Stimulated activated CD8-positive, alpha-beta memory T cell treated with anti-CD3 and anti-CD28 coated beads, Interleukin-4, amount 100 ng/mL, for 4 hours (primary cell): ENCODE measurements at places on chromosomes 7 and 10.

- no peak for DNase-seq
Measured at GRCh38 chr10:71247414-71247705, 35.0 kb downstream of the UNC5B start.

DNA sequence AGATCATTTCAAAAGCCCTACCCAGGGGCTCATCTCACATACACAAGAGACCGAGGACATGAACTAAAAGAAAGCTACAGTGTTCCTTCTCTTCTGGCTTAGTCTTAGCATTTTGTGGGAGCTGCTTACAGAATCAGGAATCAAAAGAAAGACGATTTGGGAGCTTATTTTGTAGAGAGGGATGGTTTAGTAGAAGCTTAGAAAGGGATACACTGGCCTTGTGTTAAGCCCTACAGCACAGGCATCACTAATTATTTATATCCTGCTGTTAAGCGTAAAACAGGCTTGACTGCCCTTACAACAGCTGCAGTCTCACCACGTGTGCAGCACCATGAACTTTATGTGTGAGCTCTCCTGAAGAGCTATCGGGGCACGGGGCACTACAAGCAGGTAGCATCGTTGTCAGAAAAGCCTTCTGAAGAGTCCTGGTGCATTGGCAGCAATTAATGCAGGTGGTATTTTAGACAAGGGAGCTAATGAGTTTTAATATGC lies 798.3 kb downstream of the NXPH1 start:
- no peak for DNase-seq

GRCh38 chr7:753190-753589 lies 26.1 kb upstream of the PRKAR1B start:
- no peak for DNase-seq

DNA sequence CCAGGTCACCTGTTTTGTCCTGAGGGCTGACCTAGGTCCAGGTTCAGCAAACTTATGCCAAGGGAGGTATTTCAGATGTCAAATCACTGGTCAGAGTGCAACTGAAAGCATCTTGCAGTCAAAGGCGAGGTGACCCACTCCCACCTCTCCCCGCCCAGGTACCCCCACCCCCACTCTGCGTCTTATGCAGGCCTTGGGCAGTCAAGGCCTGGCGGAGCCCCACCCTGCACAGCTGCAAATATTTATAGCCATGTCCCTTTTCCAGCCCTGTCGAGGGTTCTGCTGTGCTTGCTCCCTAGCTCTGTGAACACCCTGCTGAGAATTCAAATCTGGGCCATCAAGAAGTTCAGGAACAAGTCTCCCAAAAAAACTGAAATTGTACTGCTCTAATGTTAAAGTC lies 40.6 kb upstream of the BMPR1A start:
- DNase-seq = no peak

DNA sequence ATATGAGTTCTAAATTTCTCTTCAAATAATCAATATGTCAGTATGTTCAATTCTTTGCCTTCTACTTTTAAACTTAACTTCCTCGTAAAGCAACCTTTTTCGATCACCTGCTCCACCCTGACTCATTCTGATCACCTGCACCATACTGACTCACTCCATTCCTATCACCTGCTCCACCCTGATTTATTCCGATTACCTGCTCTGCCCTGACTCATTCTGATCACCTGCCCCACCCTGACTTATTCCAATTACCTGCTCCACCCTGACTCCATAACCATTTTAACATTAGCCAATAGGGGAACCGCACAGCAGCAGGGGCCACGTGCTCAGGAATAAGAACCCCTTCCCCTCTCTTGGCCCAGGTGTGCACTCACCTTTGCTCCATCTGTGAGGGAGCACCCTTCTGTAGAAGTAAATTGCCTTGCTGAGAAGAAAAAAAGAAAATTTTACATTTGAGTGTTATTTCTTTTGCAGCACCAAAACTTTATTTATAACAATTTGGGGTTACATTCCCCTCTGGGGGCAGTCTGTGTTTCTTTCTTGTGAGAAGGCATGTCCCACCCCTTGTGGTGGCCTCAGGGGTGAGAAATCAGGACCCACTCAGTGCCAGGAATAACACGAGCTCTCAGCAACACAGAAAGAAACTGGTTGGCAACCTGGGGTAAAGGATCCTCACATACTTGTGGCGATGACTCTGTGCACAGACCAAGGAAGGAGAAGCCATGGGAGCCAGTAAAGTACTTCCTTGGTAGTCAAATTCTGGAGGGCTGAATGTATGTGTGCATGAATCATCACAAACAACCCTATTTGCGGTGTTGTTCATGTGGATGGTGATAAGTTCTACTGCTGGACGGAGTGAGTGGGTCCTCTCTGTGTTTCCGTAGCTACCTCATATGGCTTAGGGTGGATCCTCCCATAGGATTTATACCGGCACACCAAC lies 29.4 kb upstream of the PPP1R9A start:
- DNase-seq = no peak

GRCh38 chr10:110356628-110357245 lies 52.0 kb upstream of the SMNDC1 start:
- DNase-seq = peak; percentile 27

GRCh38 chr10:14438576-14438975 lies 107.9 kb upstream of the FRMD4A start:
- no peak for DNase-seq

DNA sequence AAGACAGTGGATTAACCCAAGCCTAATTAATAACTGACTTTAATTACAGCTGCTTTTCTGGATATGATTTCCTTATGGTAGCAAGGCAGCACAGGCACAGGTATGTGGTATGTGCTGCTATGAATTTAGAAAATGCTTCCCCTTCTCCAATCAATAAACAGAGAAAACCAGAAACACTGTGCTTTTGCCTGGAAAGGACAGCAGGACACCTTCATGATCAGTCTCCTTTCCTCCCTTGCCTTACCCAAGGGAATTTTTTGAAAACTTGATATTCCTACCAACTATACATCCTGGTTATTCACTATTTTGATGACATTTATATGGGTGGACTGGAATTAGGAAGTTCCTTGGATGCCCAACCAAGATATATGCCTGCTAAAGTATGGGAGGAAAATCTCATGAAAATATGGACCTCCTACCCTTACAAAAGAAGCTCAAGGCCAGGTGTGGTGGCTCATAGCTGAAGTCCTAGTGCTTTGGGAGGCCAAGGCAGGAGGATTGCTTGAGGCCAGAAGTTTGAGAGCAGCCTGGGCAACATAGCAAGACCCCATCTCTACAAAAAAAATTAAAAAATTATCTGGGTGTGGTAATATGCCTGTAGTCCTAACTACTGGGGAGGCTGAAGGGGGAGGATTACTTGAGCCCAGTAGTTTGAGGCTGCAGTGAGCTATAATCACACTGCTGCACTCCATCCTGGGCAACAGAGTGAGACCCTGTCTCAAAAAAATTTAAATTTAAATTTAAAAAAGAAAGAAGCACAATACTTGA lies 106.3 kb upstream of the WAC start:
- DNase-seq = no peak

- no peak for DNase-seq
Measured at GRCh38 chr10:98664329-98665042, 217.8 kb upstream of the HPS1 start.

DNA sequence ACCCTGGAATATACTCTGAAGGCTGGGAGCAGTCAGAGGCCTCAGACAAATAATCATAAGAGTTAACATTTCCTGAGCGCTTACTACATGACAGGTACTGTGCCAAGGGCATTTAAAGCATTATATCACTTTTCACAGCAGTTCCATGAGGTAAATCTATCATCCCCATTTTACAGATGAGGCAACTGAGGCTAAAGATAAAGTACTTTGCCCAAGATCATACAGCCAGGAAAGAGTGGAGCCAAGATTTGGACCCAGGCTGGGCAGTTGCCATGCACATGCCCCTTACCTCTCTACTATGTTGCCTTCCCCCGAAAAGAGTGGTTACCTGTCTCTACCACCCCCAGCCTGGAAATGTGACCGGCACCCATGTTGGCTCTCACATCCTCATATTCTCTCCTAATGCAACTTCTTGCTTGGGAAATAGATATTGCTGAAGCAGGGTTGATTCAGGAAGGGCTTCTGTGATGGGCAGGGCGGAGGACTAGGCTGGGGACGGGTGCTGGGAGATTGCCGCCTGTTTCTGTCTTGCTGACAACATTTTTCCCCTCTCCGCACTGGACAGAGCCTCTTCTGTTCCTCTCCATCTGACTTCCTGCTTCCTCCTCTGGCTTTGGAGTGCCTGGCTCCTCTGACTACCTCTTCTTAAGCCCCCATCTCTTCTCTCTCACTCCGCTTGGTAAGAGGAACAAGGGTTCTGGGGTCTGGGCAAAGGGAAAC lies 13.8 kb downstream of the SMO start:
- DNase-seq = no peak

GRCh38 chr7:69654849-69655707 lies 56.8 kb downstream of the AUTS2 start:
- no peak for DNase-seq

- no peak for DNase-seq
Measured at GRCh38 chr7:135077642-135078041, 70.2 kb upstream of the TMEM140 start.

DNA sequence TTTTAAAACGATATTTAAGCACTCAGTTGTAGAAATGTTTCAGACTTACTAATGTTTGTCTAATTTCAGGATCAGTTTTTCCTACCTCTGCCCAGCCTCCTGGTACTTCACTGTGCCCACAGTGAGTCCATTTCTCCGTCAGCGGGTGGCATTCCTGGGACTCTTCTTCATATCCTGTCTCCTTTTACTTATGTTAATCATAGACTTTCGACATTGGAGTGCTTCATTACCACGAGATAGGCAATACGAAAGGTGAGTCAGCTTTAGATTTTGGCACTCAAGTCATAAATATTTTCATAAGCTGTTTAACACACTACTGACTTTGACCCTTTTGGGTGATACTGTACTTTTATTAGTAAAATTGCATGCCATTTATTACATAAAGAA lies 2.1 kb downstream of the ENTPD7 start:
- DNase-seq = no peak

DNA sequence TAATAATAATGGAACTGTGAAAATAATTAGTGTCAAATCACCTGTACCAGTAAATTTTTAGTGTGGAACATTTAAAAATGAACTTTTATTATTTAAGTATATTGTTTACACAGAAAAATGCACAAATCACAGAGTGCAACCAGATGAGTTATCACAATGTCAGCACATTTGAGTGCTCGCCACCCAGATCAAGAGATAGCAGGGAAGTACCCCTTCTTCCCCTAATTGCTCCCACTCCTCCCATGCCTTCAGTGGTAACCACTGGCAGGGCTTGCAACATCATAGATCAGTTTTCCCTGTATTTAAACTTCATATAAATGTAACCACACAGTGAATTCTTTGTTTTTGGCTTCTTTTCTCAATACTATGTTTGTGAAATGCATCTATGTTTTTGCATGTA lies 7.8 kb upstream of the GPR141 start:
- DNase-seq = no peak

DNA sequence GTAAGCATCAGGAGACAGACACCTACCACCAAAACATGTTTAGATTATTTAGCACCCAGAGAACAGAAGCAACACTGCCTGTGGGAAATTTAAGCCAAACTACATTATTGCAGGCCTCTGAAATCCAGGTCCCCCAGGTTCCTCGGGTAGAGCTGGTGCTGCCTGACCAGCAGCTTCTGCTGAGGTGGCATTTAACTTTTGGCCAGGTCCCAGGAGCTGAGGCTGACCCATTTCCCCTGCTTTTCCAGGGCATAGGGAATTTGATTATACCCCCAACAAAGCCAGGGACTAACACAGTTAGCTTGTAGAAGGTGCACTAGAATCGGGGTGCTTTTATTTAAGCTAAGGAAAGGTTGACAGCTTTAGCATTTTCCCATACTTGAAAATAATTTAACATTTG lies 4.7 kb downstream of the LRRC4 start:
- DNase-seq = no peak

GRCh38 chr7:151035026-151035717 lies 6.9 kb downstream of the ABCB8 start:
- DNase-seq = no peak

GRCh38 chr10:122618461-122619165 lies 58.1 kb downstream of the DMBT1 start:
- no peak for DNase-seq

DNA sequence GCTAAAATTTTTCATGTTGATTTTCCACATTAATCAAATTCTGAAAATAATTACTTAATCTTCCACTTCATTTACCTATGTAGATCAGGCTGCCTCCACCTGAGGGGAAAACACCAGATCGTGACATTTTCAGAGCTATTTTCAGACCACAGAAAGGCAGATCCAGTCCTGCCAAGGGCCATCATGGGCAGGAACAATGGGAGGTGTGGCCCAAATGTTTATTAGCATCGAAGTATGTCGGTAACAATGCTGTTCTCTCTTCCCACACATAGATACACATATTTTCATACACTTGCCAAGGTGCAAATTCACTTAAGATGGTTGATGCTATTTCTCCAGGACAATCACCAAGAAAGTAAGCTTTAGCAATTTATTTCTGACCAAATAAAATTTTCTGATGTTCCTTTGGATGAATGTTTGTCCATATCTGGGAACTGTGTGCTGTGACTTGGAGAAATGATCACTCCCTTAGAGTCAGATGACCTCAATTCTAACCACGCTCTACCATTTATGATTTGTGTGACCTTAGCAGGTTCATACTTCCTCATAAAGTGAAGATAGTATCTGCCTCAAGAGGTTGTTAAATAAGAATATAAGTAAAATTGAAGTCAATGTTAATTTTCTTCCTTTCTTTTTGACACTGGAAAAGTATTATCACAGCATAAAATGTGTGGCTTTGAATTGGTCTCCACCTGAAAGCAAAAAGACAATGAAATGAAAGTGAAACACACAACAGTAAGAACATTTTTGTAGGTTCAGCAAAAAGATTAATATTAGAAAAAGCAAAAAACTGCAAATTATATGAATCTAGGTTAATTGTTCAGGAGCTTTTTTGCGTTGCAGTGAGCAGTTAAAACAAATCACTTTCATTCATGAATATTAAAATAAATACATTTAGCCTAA lies 310.4 kb upstream of the PHF14 start:
- DNase-seq = no peak

DNA sequence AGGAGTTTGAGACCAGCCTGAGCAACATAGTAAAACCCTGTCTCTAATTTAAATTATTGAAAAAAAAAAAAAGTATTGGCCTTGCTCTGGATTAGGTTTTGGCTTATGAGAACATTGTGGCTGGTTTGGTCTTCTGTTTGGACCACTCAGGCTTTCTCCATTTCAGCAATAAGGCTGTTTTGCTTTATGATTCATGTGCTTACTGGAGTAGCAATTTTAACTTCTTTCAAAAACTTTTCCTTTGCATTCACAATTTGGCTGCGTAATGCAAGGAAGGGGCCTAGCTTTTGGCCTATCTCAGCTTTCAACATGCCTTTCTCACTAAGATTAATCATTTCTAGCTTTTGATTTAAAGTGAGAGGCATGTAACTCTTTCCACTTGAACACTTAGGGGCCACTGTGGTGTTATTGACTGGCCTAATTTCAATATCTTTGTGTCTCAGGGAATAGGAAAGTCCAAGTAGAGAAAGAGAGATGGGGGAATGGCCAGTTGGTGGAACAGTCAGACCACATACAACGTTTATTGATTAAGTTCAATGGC lies 38.0 kb upstream of the SRPK2 start:
- DNase-seq = no peak

GRCh38 chr10:70890917-70891431 lies 2.6 kb upstream of the PCBD1 start:
- no peak for DNase-seq

GRCh38 chr10:114448897-114449296 lies 44.6 kb upstream of the AFAP1L2 start:
- no peak for DNase-seq

- no peak for DNase-seq
Measured at GRCh38 chr7:132394283-132395198, 181.7 kb downstream of the PLXNA4 start.

GRCh38 chr10:29239569-29240472 lies 49.0 kb upstream of the LYZL1 start:
- no peak for DNase-seq
